ENCODE measurements at places on chromosomes 11 and 22.

DNA sequence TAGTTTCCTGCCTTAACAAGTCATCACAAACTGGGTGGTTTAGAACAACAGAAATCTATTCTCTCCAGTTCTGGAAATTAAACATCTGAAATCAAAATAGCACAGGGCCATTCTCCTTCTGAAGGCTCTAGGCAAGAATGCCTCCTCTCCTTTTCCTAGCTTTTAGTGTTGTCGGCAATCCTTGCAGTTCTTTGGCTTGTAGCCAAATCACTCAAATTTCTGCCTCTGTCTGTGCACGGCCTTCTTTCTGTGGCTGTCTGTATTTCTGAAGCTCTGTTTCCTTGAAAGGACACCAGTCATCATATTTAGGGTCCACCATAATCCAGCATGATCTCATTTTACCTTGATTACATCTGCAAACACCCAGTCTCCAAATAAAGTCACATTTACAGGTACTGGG lies 795.5 kb downstream of the METTL15 start:
- no peak for DNase-seq

DNA sequence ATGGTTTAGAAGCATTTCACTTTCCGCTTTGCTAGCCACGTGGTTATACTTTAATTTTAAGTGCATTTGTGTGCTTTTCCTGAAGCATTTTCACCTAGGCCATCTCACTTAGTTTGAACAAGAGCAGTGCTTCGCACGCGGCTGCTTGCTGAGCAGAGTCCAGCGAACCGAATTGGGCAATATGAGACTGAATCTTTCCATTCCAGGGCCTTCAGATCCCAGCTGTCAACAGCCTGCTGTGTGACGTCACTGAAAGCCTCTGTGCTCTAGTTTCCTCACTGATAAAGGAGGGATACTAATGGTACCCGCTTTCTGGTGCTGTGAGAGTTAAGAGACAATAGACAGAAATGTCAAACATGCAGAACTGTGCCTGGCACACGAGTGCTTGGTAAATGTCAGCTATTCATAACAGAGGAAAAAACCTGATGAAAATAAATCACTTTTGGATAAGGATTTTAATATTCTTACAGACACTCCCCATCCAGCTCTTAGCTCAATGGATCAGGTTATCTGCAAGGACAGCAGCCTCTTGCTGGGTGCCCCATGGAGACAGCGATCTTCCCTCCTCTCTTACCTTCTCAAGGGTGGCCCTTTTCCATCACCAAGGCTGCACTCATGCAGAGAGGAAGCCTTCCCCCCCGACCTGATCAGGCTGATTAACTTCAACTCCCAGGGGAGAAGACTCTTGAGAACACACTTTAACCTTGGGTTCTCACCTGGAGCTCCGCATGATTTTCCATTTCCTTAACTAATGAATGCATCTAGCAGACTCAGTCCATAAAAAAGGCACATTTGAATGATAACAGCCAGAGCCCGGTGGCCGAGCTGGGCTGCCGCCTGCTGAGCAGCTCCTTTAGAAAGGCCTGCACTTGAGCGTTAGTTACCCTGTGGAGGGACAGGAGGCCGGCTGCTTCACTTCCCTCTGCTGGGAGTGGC lies 3.5 kb upstream of the GLB1L3 start:
- no peak for DNase-seq

GRCh38 chr11:122435540-122436187 lies 219.9 kb upstream of the UBASH3B start:
- DNase-seq, result no peak

- DNase-seq, result no peak
Observed at GRCh38 chr11:2424811-2425495, 19.4 kb downstream of the TRPM5 start.

- no peak for DNase-seq
Observed at GRCh38 chr11:19525276-19525675, 187.4 kb upstream of the NAV2 start.

DNA sequence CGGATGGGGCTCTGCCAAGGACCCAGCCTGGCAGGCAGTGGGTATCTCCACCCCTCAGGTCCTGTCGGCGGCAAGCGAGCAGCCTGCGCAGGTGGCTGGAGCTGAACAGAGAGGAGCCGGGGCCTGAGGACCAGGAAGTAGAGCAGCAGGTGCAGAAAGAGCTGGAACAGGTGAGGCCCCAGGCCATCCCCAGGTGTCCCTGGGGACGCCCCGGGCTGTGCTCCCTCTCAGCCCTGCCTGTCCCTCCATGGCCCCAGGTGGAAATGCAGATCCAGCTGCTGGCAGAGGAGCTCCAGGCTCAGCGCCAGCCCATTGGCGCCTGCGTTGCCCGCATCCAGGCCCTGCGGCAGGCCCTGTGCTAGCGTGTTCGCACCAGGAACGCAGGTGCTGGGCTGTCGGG lies 44.0 kb downstream of the PISD start:
- DNase-seq, result no peak

- DNase-seq, result no peak
Observed at GRCh38 chr11:123640029-123640428, 14.4 kb downstream of the SCN3B start.

GRCh38 chr11:69515271-69516245 lies 34.1 kb downstream of the LINC01488 start:
- DNase-seq, result no peak

- DNase-seq, result no peak
Observed at GRCh38 chr11:115222218-115222862, 281.9 kb downstream of the CADM1 start.

- no peak for DNase-seq
Observed at GRCh38 chr22:49609207-49609876, 218.3 kb downstream of the BRD1 start.

DNA sequence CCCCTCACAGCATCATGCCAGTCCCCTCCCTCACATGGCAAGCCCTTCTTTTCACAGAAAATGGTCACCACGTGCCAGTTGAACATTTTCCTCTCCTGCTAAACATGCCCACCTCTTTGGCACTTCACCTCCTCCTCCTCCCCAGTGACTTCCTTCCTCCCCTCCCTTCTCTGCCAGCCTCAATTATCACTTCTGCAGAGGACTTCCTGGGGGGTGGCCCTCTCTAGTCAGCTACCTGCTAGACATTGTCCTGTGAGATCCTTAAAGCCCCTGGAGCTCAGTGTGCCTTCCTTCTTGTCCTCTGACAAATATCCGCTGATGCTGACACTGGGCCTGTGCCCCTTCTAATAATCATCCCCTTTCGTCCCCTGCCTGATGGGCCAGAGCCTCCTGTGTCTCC lies 43.2 kb upstream of the E2F8 start:
- DNase-seq, result no peak

- no peak for DNase-seq
Observed at GRCh38 chr11:21564095-21564494, 628.8 kb upstream of the ANO5 start.

DNA sequence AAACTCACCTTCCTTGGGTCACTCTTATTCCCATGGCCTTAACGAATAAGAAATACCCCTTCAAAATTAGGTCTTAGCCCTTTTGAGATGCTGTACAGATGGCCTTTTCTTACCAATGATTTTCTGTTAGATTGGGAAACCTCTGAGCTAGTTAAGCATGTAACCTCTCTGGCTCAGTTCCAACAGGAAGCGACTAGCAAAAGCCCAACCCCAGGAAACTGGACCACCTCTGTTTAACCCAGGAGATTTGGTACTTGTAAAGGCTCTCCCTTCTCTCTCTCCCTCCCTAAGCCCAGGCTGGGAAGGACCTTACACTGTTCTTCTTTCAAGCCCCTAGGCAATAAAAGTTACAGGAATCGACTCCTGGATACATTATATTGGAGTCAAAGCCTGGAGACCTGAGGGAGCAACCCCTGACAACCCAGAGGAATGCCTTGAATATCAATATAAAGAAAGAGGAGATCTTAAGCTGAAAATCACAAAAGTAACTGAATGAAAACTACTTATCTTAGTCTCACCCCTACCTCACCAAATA lies 11.7 kb downstream of the APIP start:
- no peak for DNase-seq

- no peak for DNase-seq
Observed at GRCh38 chr11:45895553-45896259, 10.3 kb downstream of the MAPK8IP1 start.

DNA sequence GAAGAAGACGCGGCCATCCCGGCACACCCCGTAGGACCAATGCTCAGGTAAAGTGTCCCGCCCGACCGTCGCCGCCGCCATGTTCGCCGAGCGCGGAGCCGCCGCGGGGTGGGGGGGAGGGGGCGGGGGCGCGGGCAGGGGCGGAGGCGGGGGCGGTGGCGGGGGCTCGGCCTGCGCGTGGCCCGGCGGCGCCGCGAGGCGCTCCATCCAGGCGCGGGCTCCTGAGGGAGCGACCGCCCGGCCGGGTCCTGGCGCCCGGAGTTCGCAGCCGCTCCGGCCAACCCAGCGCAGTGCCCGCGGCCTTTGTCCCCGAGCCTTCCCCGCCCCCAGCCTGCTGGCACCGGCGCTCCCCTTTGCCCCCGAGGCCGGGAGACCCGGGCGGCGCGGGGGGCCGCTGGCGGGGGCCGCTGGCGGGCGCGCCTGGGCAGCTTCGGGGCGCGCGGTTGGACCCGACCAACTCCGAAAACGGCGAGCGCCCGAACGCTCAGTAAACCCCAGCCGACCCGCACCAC lies at the start of gene PLEKHA7:
Gene PLEKHA7 (minus strand): TSS at position 94 of the 512 bp plus-strand sequence. CDS start 13 bp downstream, at position 81.
- DNase-seq, result peak; percentile 39

DNA sequence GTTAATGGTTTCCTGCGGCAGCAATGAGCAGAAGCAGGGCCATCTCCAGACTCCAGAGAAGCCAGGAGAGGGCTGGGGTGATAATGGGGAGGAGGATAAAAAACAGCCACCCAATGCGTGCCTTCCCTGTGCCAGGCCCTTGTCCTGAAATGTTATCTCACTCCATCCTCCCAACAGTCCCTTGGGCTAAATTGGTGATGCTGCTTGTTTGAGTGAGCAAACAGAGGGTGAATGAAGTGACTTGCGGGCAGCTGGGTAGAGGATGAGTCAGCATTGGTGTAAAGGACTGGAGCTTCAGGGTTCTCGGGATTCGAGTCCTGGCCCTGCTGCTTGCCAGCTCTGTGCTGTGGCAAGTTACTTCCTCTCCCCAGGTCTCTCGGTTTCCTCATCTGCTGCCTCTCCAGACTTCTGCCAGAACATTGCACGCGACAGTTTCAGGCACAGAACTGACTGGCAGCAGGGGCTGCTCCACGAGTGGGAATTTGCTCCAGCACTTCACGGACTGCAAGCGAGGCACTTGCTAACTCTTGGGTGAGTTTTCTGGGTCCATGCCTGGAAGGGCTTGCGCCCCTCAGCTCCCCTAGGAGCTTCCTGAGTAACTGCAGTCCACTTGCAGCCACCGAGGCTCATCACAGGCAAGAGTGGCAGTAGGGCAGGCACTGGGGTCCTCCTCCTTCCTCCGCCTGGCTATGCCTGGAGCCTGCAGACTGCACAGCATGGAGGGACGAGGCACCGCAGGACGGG lies at the start of gene P2RY6:
Gene P2RY6 (plus strand): TSS at position 403 of the 744 bp plus-strand sequence. CDS start 24,181 bp downstream, outside the sequence.
- no peak for DNase-seq

GRCh38 chr11:19059833-19060232 lies 684 bp downstream of the MRGPRX2 start:
- DNase-seq, result no peak

- DNase-seq, result no peak
Observed at GRCh38 chr22:21896951-21897513, 29.6 kb upstream of the MAPK1 start.

GRCh38 chr11:28759311-28759710 lies 651.1 kb downstream of the METTL15 start:
- DNase-seq, result no peak

GRCh38 chr11:83938148-83938547 lies 652.0 kb upstream of the CCDC90B start:
- DNase-seq, result no peak

DNA sequence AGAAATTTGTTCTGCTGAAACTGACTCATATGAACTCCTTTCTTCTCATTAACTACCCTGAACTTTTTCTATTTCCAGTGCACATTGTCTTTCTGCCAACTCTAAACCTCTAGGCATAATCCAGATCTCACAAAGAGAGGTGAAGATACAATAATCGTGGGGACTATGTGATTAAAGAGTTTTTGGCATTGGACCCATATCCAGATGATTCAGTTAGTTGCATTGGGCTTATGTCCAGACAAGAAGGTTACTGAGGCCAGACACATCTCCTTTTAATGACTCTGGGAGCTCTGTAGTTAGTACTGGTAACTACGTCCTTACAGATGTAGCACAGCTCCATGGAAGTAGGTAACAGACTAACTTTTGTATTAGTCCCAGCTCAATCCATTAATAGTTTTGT lies 273.0 kb downstream of the CASP12 start:
- DNase-seq, result no peak

GRCh38 chr11:3609416-3610265 lies 32.2 kb downstream of the ART5 start:
- peak; percentile 22 for DNase-seq

DNA sequence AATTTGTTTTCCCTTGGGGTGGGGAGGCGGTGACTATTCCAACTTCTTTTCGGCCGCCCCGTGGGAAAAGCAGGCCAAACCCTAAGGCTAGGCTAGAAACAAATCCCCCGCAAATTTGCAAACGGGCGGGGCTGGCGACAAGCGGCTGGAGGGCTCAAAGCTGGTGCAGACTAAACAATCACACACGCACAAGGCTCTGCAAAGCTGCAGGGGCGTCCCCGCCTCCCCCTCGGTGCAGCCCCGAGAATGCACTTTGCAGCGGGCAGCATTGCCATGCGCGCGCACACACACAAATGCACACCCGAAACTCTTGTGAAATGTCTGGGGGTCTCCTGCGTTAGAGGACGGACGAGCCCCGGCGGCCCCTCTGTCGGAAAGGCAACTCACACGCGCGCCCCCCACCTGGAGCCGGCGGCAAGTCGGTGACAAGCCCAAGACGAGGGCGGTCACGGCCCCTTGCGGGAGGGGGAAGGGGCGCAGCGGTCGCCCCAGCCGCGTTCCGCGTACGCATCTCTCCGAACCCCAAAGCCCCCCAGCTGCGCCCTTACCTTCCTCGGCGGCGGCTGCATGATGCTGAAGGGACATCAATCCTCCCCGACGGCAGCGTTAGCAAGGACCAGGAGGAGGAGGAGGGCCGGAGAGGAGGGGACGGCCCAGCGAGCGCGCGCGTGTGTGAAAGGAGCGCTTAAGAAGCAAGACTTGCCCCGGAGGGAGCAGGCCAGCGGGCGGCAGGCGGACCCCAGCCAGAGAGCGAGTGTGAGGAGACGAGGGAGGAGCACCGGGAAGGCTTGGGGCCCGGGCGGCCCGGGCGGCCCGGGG lies 600 bp downstream of the FCHSD2 start:
- no peak for DNase-seq

GRCh38 chr11:34976496-34977088 lies 60.2 kb downstream of the PDHX start:
- no peak for DNase-seq

GRCh38 chr11:72821920-72822799 lies 7.9 kb downstream of the ATG16L2 start:
- DNase-seq, result peak; percentile 98

GRCh38 chr11:82268627-82269026 lies 465.0 kb downstream of the FAM181B start:
- no peak for DNase-seq

GRCh38 chr11:11069841-11070835 lies 212.3 kb upstream of the ZBED5 start:
- no peak for DNase-seq

GRCh38 chr22:46369716-46370583 lies 34.4 kb downstream of the TRMU start:
- DNase-seq, result no peak

GRCh38 chr22:35479985-35480550 lies 60.6 kb upstream of the RASD2 start:
- no peak for DNase-seq

GRCh38 chr11:38553148-38553547 lies 1955.1 kb upstream of the RAG2 start:
- DNase-seq, result no peak

Measured in activated T-cell treated with anti-CD3 and anti-CD28 coated beads, Interleukin-2, amount 50 U/mL, for 1 hour (primary cell).